ENCODE measurements at places on chromosomes 7 and 10.

DNA sequence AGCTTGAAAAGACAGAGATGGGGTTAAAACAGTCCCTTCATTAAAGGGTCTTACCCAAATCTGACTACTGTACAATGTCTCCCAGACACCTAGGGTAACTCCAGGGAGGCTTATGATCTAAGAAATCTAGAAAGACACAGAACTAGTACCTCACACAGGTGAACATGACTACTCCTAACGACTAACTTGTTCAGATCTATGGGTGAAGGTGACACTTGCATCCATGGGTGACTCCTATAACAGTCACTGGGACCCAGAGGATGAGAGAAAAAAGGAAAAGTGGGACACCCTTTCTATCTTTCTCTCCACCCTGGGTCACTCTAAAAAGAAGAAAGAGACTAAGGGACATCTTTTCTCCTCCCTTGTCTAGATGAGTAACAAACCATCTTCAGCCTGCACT is 19.2 kb downstream of the AKR1C8 start:
- no peak for DNase-seq

- no peak for DNase-seq
Observed at GRCh38 chr10:101400585-101400984, 46.6 kb downstream of the BTRC start.

DNA sequence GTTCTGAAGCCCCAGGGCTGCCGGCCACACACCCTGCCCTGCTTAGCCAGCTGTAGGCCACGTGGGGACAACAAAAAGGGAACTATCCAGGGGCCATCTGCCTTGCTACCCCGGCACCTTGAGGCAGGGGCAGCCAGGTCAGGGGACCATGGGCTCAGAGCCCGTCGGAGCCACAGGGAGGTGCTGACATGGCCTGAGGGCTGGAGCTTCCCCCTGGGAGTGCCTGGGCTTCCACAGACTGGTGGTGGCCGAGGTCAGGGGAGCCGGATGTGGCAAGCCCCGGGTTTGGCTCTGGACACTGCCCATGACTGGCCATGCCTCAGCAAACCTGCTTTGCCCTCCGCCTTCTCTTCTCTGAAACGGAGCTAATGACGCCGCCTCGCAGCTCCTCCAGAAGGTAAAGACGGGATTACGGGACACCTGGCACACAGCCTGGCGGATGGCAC is 178.5 kb downstream of the EBF3 start:
- DNase-seq, result no peak

DNA sequence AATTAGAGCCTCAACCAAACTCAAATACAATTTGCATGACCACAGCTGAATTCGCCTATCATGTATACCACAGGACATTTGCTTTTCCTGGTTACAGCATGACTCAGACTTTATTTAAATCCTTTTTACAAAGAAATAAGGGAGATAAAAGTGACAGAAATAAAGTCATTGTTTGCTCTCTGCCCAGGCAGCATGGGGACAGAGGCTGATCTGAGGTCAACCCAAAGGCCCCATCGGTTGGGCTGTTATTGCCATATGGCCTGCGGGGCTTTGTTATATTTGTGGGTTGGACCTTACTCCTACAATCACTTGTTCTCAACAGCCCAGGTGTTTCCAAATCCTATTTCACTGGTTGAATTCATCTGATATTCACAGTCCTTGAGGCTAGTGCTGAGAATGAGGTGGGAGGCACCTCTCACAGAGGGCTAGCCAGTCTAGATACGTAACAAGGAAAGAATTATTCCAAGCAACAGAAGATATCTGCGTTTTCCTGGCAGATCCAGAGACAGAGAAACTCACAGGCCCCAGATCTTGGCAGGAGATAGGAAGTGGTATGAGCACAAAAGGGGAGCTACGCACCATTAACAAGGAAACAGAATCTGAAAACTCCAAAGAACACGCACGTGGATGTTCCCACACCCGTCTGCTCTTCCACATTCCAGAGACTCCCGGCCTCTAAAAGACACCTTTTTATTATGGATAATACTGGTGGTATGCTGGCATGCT is 117.3 kb downstream of the HIPK2 start:
- no peak for DNase-seq

- no peak for DNase-seq
Observed at GRCh38 chr7:130384371-130384801, 4.1 kb downstream of the CPA1 start.

GRCh38 chr7:2157473-2158279 is 75.1 kb downstream of the MAD1L1 start:
- DNase-seq, result no peak

- no peak for DNase-seq
Observed at GRCh38 chr10:124943301-124944092, 1.6 kb downstream of the ZRANB1 start.

- no peak for DNase-seq
Observed at GRCh38 chr7:120951826-120952225, 1.2 kb downstream of the ING3 start.

- DNase-seq, result no peak
Observed at GRCh38 chr7:43509906-43510305, 73.0 kb upstream of the STK17A start.

DNA sequence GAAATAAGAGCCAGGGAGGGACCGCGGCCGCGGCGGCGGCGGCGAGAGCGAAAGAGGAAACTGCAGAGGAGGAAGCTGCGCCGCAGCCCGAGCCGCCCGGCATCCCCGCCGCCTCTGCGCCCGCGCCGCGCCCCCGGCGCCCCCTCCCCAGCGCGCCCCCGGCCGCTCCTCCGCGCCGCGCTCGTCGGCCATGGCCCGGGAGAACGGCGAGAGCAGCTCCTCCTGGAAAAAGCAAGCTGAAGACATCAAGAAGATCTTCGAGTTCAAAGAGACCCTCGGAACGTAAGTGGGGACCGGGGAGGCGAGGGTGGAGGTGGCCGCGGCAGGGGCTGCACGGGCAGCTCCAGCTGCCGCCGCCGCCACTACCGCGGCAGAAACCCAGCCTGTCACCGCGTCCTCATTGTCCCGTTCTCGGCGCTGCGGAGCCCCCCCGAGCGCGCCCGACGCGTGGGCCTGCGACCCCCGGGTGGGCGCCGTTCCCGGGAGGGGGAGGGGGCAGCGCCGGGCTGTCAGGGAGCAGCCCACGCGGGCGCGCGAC is 351 bp downstream of the CAMK1D start:
- DNase-seq, result no peak

- DNase-seq, result no peak
Observed at GRCh38 chr10:96678725-96679124, 41.6 kb downstream of the PIK3AP1 start.

DNA sequence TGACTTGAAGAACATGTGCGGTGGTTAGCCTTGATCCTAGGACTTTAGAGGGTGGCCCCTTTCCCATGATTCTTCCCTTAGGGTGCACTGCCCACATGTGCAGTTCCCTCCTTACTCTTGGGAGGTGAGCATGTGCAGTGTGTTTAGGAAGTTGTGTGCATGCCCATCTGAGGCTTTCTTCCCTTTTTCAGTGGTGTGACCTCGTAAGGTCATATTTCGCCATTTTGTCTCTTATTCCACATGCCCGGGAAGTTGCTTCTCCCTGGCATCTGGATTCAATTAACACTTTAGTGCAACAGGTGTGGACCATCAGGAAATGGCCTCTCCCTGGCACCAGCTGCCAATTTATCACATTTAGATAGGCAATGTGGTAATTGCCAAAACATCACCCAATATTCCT is 380.6 kb upstream of the VSTM2A start:
- DNase-seq, result no peak

- no peak for DNase-seq
Observed at GRCh38 chr7:27616186-27616491, 46.5 kb downstream of the HIBADH start.

DNA sequence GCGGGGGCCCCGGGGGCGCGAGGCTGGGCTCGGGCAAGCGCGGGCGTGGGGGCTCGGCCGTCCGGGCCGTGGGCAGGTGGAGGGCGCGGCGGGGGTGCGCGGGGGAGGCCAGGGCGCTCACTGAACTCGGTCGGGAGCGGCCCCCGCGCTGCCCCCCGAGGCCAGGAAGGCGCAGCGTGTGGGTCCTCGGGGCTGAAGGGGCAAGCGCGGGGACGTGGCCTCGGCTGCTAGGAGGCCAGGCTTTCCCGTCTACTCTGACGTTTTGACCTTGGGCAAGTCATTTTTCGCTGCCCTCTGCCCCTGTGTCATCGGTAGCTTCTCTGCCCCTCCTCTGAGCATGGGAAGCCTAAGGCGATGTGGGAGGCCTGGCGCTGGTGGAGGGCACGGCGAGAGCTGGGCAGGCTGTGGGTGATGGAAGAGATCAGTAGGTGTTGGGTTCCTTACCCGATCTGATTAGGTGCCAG is 441 bp downstream of the FBH1 start:
- DNase-seq, result no peak

GRCh38 chr7:34838329-34838728 is 180.3 kb downstream of the NPSR1 start:
- no peak for DNase-seq

GRCh38 chr7:137895301-137896221 is 48.8 kb upstream of the DGKI start:
- DNase-seq, result no peak

- no peak for DNase-seq
Observed at GRCh38 chr10:2980791-2981360, 86.5 kb upstream of the PFKP start.

GRCh38 chr10:14925268-14925667 is 28.6 kb downstream of the DCLRE1C start:
- DNase-seq, result no peak

GRCh38 chr7:128986609-128987008 is 48.9 kb downstream of the IRF5 start:
- no peak for DNase-seq

GRCh38 chr10:43980715-43981114 is 332.0 kb upstream of the ZNF32 start:
- DNase-seq, result no peak

DNA sequence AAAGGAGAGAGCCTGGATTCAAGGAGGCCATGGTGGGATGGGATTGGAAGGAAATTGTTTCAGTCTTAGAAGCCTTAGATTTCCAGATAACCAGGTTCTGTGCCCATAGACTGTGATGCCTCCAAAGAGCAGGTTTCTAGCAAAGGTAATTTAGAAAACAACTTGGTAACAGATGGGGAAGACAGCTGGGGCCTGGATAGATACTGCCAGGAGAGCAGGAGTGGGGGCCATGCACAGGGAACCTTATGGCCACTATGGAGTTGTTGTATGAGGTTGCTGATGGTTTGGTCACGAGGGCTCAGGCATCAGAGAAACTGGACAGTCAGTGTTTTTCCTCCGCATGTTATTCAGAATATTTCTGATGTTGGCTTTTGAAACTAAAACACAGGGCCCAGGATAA is 901.9 kb downstream of the LRMDA start:
- DNase-seq, result no peak

DNA sequence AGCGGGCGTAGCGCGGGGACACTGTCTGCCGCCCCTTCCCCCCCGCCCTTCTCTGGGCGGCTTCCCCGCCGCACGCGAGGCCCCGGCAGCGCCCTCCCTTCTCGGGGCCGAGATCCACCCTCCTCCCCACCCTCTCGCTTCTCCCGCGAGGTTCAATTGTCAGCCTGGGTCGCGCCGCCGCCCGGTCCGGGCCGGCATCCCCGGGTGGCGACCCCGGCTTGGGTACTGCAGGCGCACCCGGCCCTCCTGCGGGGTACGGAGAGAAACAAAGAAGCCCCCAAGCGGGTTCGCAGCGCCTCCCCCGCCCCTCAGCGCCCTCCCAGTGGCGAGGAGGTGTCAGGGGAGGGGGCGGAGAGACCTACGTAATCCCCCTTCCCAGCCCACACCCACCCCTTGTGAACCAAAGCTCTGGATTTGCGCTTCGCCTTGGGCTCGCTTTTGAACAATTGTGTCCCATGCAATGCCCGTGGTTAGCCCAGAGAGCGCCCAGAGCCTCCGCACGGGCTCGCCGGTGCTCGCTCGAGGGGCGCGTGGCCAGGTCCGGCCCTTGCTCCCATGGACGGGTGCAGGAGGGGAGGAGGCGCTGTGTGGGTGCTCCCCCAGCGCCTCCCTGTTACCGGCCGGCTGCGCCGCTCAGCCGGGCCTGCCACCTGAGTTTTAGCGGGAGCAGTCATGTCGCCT is 634 bp downstream of the HECW1 start:
- no peak for DNase-seq

GRCh38 chr10:66680886-66681285 is 244.9 kb upstream of the LRRTM3 start:
- DNase-seq, result no peak

- DNase-seq, result no peak
Observed at GRCh38 chr7:135877805-135878204, 99.4 kb downstream of the MTPN start.

GRCh38 chr10:114260366-114260765 is 21.3 kb downstream of the VWA2 start:
- no peak for DNase-seq

DNA sequence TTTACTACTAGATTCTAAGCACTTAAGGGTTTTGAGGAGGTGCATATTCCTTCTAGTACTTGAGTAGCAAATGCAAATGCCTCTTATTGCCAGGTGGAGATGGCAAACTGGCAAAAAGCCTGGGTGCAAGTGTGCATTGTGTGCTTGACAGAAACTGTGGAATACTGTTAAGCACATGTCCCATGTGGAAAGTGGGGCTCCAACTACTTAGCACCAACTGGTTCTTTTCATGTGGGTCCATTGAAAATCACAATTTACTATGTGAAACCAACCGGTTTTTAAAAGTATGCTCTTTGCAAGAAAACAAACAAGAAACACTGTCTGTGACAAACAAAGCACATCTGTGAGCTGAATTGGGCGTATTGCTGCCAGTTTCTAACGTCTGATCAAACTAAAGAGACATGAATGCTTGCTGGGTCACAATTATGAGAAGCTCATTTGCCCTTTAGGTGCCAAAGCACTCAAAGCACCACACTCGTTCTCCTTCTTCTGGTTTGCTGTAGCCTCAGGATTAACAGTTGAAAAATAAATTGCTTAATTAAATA is 197.4 kb downstream of the SEMA3E start:
- DNase-seq, result no peak

- peak; percentile 18 for DNase-seq
Observed at GRCh38 chr10:86400705-86401587, 34.4 kb upstream of the GRID1 start.

- no peak for DNase-seq
Observed at GRCh38 chr7:101116898-101117297, 10.0 kb upstream of the SERPINE1 start.

All from stimulated activated CD4-positive, alpha-beta T cell treated with anti-CD3 and anti-CD28 coated beads, Interleukin-1b, Interleukin-23, amount 100 ng/mL, for 1 hour (primary cell).